ENCODE measurements at places on chromosomes 5 and 9. TPM values are rescaled to one million over a fixed set of nuclear protein-coding genes. Genes with fewer than 3 reads are reported as not detected.

GRCh38 chr5:144481861-144482260, 311.2 kb downstream of the KCTD16 start:
- no peak for DNase-seq

- no peak for DNase-seq
Measured at GRCh38 chr9:72588336-72588735, 66.9 kb downstream of the TMC1 start.

GRCh38 chr5:80915716-80916115, 44.4 kb upstream of the RASGRF2 start:
- no peak for DNase-seq

GRCh38 chr5:61159836-61160235, 2.4 kb downstream of the SMIM15 start:
- DNase-seq, result no peak

GRCh38 chr5:145161391-145161790, 673.8 kb downstream of the PRELID2 start:
- no peak for DNase-seq

- no peak for DNase-seq
Measured at GRCh38 chr5:113273948-113274347, 160.8 kb downstream of the TSSK1B start.

GRCh38 chr9:5820425-5820824, 12.5 kb downstream of the ERMP1 start:
- no peak for DNase-seq

DNAJB5 gene
- polyA plus RNA-seq, result 10.6 TPM

SLC30A5 gene
- 30.7 TPM for polyA plus RNA-seq

STPG3 gene
- polyA plus RNA-seq, result not detected

DNAH5 gene
- polyA plus RNA-seq, result 1.1 TPM

SLC45A2 gene
- polyA plus RNA-seq, result not detected

GLE1 gene
- 16.4 TPM for polyA plus RNA-seq

Data from foreskin keratinocyte (primary cell).